ENCODE measurements at places on chromosomes 4 and X.

DNA sequence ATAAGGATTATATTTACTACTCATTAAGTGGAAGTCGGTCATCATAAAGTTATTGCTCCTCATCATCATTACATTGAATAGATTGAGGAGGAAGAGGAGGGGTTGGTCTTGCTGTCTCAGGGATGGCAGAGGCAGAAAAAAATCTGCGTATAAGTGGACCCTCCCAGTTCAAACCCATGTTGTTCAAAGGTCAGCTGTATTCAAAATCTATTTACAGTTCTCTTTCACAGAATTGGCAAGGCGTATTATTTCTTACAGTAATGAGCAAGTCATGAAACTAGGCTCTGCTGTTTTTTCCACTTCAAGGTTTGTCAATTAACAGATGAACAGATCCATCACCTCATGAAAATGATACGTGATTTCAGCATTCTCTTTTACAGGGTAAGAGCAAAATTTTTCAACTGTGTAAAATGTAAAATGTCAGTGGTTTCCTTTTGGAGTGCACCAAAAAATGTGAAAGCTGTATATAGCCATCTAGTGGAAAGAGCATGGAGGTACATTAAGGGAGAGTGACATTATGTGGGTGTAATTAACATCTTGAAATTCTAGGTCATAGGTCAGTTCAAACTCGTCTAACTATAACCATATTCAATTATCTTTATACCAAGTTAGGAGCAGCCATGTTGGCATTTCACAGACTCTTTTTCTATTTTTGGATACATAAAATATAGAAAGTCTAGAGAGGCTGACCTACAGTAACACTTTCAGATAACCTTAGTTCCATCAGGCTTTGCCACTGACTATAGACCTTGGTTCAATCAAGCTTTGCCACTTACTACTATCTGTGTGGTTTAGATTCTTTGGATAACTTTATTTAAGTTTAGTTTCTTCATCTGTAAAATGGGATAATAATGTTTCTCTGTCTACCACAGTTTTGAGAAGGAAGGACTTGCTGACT lies 30.1 kb downstream of the NEIL3 start:
- peak; percentile 23 for DNase-seq

DNA sequence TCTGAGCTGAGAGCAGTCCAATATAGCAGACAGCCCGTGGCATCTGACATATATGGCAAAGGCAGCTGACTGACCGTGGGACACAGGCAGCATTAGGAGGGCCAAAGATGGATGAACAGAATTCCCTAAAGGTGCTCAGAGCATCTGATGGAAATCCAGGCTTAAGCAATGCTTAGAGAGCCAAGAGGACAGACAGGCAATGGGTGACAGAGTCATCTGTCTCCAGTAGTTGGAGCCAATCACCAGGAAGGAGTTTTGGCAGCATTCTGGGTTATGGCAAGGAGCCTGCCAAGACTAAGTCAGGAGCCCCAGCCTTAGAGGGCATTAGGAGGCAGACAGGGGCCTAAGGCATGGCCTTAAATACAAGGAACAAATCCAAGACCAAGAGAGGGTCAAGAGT lies 153.3 kb upstream of the USP9X start:
- no peak for DNase-seq

DNA sequence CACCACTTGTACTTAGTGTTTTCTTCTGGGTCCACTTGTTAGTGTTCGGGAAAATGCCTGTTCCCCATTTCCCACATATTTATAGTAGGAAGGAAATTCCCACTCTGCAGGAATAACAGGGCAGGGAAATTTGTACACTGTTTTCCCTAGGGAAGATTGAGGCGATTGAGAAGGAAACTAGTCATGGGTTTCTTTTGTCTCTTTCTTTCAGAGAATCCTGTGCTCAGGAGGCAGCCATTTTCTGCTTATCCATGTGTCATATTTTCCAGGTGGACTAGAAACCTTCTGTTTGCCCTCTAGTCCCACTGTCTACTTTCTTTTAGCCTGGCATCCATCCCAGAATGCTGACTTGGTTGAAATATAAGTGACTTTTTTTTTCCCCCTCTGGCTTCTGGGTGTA lies 299.1 kb upstream of the ANKRD50 start:
- DNase-seq = no peak

DNA sequence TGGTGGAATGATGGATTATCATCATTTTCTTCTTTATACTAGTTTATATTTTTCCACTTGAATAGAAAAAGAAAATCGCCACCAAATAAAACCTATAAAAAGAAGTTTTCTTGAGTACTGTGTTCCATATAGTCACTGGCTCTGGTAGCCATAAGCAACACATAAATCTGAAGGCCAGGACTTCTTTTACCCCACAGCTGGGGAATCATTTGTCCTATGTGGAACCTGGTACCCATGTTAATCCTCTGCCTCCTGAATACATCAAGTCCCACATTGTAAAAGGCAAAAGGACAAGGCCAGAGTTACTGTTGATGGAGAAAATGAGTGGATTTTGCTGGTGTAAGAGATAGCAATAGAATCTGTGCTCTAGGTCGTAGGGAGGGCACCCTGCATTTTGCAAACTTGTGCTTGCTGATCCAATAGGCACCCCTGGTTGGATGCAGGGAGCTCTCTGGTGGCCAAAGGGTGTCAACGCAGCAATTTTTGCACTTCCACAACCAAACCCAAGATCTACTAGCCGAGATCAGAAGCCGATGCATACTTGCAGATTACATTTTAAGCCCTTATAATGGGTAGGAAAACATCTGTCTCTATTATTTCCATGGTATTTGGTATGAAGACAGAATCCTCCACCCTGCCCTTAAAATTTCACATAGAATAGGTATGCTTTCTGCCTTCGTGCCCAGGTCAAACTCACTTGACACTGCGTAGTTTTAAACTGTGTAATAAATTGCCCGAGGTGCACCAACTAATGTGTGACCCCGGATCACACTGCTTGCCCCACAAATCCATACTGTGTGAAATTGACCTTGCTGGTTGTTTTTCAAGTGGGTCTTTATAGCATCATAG lies 146.2 kb upstream of the SCML1 start:
- DNase-seq = peak; percentile 68

DNA sequence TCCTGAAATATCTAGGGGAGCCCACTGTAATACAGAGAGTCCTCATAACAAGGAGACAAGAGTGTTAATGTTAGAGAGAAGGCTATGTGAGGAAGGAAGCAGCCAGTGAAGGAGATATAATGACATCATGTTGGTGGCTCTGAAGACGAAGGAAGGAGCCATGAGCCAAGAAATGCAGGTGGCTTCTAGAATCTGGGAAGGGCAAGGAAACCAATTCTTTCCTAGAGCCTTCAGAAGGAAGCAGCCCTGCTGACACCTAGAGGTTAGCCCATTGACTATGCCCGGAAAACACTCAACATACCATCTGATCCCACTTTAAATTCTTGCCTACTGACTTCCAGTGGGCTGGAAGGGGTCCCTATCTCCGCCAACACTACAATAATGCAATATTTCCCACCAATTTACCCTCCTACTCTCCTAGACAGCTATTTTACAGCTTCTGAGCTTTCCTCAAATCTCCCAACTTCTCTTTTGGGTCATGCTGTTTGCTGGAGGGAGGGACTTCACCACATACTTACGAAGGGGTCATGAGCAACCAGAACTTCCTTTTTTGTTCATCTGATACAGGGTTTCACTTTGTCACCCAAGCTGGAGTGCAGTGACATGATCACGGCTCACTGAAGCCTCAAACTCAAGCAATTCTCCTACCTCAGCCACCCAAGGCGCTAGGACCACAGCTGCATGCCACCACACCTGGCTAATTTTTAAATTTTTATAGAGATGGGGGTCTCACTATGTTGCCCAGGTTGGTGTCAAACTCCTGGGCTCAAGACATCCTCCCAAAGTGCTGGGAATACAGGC lies 25.2 kb upstream of the G3BP2 start:
- peak; percentile 60 for DNase-seq

DNA sequence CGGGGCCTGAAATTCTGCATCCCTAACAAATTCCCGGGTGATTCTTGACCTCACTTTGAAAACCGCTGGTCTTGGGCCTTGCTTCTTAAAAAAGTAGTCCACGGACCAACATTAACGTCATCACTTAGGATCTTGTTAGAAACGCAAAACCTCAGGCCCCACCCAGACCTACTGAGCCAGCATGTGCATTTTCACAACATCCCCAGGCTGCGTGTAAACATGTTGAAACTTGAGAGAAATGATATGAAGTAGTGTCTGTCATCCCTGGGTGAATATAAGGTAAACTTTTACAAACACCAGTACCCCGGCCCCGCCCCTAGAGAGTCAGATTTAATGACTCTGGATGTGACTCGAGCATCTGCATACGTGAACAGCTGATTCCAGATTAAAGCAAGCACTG lies 33.7 kb downstream of the SORBS2 start:
- DNase-seq = no peak

- peak; percentile 88 for DNase-seq
Observed at GRCh38 chr4:87973283-87974169, 2.0 kb upstream of the SPP1 start.
